ENCODE measurements at places on chromosomes 6 and 20.

DNA sequence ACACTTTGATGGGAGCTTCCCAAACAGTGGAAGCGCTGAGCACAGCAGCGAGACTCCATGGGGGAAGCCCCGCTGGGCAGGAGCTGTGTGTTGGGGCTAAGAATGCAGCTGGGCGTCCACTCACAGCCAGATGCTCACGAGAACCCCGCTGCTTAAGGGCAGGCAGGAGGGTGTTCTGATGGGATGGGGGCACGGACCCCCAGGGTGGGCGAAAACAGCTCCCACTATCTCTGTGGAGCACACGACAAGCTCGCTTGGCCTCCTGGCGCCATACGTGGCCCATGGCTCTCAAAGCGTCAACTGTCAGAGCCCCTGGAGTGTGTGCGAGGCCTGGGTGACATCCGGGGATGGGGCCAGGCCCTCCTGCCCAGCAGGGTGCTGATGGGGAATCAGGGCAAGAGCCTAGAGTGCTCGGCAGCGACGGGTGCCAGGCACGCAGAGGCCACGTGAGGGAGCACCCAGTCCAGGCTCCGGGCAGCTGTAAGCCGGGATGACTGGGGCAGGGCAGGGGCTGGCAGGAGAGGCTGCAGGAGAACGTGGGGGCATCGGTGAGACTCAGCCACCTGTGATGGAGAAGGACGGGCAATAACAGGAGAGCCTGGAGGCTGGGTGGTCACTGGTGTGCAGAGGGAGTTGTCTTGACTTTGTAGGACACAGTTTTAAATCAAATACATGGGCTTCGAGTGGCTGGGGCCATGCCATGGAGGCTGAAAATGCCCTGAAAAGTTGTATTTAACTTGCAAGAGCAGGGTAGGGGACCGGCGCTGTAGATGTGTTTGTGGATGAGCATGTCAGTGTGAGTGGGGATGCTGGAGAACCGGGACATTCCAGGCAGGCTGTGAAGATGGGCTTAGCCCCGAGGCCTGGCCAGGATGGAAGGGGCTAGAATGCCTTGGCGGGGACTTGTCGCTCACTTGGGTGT, 27.3 kb downstream of the PYGB start:
- DNase-seq = no peak

DNA sequence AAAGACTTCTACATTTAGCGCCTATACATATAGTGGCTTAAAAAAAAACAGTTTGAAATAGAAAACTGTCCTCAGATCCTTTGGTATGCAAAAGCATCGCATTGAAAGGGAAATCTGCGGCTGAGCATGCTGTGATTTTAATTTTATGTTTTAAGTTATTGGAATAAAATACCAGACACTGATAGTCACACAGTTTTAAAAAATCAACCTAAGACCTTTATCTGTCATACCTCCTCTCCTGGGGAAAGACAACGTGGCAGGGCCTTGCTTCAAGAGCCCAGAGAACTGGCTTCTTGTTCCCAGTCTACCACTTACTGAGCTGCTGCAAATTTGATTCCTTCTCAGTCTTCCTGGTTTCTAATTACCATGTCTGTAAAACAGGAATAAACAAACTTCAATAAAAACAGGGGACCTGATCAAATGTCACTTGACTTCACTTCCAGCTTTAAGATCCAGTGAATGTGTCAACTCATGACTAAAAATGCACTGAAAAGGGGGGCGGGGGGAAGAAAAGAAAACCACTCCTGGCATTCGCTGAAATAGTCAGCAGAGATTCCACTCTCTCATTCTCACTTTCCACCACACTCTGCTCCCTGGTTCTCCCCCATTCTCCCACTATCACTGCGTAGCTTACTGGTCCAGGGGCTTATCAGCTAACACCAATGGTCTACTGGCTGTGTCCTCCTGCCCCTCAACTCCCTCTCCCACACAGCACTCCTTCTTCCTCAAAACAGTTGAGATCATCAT, 494.7 kb upstream of the MARCKS start:
- DNase-seq = no peak

DNA sequence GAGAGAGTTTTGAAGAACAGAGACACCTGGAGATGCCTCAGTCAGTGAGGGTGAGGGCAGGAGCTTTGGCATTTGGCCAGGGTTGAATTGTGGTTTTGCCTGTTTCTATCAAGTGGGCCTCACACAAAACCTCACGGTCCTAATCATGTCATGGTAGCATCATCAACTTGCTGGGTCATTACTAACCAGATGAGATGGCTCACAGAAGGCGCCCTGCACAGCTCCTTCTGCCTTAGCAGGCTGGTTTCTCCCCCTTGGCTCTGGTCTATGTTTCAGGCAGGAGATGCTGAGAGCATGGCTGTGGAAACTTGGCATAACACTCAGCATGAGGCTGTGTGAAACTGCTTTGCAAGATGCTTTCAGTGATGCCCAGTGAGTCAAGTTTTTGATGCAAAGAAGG, 99.3 kb downstream of the LRRC1 start:
- no peak for DNase-seq

DNA sequence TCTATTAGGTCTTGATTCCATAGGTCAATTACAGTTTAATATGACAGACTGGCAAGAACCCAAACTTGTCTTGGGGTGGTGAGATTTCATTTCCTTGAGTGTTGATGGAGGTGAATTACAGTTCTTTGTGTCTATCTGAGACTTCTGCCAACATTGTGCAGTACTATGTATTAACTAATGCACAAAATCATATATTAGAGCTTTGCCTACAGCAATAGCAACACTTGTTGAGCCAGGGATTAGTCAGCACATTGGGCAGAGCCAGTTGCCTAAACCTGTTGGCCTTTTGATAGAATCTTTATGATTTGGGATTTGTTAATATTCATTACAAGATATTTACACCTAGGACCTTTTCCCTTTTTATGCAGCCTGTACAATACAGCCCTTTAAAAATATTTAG, 135.3 kb upstream of the CENPW start:
- no peak for DNase-seq

DNA sequence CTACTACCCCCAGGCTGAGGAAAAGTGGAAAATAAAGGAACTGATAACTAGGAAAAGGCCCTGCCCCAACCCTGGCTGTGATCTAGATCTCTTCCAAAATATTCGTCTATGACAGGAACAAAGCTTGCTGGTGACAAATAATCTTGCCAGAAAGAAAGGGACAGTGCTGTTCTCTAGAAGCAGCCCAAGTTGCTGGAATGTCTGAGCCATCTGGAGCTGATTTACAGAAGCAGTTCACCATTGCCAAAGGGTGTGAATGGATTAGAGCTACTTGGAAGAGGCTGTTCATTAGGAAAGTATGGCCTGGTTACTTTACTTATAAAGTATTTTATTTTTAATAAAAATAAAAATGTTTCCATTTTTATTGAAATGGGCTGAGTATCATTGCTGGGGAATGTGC, 146.3 kb downstream of the EPM2A start:
- no peak for DNase-seq

DNA sequence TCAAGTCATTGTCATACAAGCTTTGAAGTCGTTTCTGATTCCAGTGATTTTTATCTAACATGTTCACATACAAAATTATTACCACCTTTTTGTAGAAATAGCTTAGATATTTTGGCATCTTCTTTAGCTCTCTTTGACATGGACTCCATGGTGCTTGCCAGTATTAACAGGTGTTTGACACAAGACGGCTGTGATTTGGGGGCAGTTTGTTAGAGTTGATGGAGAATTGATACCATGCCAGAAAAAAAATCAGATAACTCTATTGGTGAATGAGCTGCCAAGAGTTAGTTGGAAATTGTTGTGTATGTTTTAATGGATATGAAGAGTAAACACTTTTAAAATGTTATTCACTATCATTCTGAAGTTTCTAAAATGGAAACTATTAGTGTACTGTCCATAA, 146.6 kb upstream of the LAMP5 start:
- DNase-seq = no peak

DNA sequence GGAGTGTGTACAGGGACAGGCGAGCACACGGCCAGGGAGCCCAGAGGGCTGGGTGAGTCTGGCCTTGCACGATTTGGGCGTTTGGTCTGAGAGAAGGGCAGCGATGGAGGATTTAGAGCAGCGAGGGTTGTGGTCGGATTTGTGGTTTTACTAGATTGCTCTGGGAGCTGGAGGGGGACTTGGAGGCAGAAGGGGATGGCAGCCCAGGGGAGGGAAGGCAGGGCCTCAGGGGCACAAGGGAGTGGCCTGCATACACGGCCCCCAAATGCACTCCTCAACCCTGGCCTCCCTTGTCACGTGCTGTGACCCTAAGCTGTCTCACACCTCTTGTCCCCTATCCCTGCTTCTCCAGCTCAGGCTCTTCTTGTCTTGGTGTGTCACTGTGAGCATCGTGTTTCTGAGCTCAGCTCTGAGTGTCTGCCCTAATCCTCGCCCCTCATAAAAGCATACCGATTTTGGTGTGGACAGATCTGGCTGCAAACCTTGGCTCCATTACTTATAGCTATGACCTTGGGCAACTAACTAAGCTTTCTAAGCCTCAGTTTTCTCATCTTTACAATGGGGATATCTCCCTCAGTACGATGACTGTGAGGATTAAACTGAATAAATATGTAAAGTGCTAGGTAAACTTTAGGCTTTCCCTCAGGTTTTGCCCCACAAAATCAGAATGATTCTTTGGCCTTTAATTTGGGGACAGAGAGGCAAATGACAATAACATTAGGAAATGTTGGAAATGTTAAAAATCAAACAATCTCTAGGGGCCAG, 120.1 kb upstream of the ARMC2 start:
- DNase-seq = no peak

- DNase-seq = no peak
Observed at GRCh38 chr20:57444394-57445048, 53.3 kb downstream of the RBM38 start.

DNA sequence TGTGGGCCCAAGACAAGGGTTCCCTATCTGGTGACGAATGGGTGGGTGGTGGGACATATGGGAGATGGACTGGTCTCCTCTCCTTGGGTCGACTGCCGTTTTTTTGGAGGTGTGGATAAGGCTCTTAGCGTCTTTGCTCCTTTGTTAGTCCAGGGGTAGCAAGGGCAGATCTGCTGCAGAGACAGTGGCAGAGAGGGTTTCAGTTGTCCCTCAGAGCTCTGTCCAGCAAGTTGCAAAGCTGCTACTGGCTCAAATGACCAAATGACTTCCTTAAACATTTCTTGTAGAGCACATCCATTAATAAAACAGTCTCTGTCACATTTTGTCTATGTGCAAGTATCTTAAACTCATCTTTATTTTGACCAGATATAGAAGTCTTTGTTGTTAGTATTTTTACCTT, 508.0 kb upstream of the ADGRB3 start:
- no peak for DNase-seq

DNA sequence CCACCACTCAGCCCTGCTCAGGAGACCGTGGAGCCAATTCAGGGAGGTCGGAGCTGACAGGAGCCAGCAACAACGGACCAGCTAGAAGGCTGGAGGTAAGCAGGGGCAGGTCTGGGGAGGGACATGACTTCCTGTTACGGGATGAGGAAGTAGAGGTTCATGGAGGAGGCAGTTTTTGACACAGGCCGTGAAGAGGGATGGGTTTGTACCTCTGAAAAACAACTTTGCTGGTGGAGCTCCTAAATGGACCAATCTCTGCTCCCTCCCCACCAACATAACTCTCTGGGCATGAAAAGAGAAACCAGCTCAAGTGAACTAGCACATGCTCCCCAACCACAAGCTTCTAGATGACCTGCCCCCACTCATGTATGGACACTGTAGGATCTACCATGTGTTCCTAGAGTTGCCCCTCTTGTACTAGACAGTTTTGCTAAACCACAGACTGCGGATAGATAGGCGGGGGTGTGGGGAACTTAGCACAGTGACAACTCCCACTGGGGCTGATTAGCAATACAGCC, 31.4 kb downstream of the RALGAPA2 start:
- no peak for DNase-seq

GRCh38 chr6:89047473-89047872, 33.1 kb upstream of the PNRC1 start:
- DNase-seq = no peak

GRCh38 chr20:44598423-44599305, 16.3 kb downstream of the PKIG start:
- no peak for DNase-seq

DNA sequence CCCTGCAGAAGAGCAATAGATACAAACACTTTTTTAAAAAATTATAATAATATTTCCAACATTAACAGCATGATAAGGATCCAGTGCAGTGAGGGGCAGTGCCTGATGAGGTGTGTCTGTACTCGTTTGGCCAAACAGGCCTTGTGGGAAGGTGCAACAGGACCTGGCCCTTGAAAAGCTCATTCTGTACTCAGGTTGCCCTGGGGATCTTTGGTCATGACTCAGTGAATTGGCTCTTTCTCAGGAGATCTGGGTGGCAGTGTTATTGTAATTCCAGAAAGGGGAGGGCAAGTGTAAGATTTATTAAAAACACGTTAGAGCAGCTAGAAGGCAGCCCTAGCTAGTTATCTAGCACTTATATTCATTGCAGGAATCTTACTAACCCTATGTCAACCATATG, 2.9 kb upstream of the SPINT3 start:
- DNase-seq = no peak

GRCh38 chr6:142943711-142944123, 1.3 kb downstream of the HIVEP2 start:
- DNase-seq = peak; percentile 16

- DNase-seq = no peak
Observed at GRCh38 chr6:4398791-4399190, 263.4 kb upstream of the ECI2 start.

DNA sequence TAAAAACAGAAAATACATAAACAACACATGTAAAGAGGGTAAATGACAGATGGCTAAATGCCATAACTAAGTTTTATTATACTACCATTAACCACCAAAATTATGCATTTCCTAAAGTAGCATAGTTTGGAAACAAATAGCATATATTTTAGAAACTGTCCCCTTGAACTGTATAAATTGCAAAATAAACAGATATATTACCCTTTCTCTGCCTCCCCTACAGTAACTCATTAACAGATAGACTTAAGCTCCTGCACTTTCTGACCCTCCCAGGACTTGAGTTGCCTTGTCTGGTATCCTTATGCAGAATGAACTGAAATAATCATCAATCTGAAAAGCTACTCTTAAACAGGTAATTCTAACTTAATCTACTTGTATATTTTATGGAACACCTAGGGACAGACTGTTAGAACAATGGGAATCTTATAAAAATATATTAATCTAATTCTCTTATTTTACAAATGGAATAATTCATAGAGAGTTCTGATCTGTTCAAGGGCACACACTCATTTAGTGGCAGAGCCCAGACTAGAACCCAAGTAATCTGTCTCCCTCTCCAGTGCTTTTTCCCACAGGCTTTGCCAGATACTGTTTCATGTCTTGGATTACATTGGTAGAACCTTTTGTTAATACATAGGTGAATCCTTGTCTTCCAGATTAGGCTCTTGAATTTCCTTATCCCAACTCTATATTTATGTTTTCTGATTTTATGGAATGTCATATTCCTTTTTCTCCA, 50.6 kb upstream of the LOC128125822 start:
- DNase-seq = no peak

Measured in stimulated activated CD4-positive, alpha-beta T cell treated with anti-CD3 and anti-CD28 coated beads, TNF-alpha, amount 100 ng/mL, for 1 hour (primary cell).